ENCODE measurements at places on chromosomes 13 and 19.

- peak; percentile 16 for DNase-seq
These were observed 606 bp downstream of the PRDX2 start for GRCh38 chr19:12800923-12801465.

GRCh38 chr19:38695832-38696728 lies 48.2 kb downstream of the CAPN12 start:
- no peak for DNase-seq

GRCh38 chr19:18967358-18968146 lies 26.5 kb upstream of the HOMER3 start:
- no peak for DNase-seq

DNA sequence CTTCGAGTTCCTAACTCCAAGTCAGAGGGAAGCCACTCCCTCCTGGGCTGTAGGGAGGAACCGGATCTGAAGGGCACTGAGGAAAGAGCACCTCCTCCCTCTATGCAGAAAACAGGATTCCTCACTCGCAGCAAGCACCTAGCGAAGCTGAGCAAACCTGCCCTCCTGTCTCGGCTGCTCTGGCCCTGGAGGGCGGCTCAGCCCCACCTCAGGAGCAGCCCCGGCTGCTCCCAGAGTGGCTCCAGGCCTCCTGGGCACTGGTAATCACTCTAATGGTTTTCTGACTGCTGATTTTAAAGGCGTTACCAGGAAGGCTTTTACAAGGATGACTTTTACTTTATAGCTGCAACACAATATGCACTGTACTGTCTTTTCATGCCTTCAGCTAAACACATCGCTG lies 312.5 kb downstream of the TEX29 start:
- DNase-seq, result no peak

GRCh38 chr19:3694361-3695123 lies 5.7 kb downstream of the PIP5K1C start:
- DNase-seq, result no peak

- no peak for DNase-seq
These were observed 378.5 kb downstream of the LMO7 start for GRCh38 chr13:76014406-76015318.

Data from MM.1S (cell line).